ENCODE measurements at places on chromosomes 1 and 21.

- DNase-seq: no peak
Measured at GRCh38 chr1:12554521-12555305, 63.3 kb downstream of the DHRS3 start.

DNA sequence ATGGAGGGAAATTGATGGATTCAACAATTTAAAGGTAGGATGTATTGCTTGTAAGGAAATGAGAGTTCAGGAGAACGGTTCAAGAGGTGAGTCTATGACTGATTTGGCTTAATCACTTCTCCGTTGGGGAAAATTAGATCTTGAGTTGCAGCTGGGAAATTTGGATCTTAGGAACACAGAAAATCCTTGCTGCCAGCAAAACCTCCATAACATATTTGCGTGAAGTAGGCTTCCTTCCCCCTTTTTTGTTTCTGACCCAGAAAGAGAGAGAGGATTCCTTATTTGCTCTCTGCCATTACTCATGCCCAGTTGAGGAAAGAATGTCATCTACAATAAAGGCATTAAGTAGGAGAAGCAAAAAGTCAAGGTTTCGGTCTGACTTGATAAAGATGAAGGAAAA, 73.5 kb upstream of the PDC start:
- no peak for DNase-seq

GRCh38 chr1:15151377-15151806, 2.2 kb upstream of the TMEM51 start:
- no peak for DNase-seq

- DNase-seq: no peak
Measured at GRCh38 chr1:86429835-86430234, 5.9 kb downstream of the CLCA2 start.

GRCh38 chr1:147388969-147389368, 146.5 kb downstream of the CHD1L start:
- DNase-seq: no peak

DNA sequence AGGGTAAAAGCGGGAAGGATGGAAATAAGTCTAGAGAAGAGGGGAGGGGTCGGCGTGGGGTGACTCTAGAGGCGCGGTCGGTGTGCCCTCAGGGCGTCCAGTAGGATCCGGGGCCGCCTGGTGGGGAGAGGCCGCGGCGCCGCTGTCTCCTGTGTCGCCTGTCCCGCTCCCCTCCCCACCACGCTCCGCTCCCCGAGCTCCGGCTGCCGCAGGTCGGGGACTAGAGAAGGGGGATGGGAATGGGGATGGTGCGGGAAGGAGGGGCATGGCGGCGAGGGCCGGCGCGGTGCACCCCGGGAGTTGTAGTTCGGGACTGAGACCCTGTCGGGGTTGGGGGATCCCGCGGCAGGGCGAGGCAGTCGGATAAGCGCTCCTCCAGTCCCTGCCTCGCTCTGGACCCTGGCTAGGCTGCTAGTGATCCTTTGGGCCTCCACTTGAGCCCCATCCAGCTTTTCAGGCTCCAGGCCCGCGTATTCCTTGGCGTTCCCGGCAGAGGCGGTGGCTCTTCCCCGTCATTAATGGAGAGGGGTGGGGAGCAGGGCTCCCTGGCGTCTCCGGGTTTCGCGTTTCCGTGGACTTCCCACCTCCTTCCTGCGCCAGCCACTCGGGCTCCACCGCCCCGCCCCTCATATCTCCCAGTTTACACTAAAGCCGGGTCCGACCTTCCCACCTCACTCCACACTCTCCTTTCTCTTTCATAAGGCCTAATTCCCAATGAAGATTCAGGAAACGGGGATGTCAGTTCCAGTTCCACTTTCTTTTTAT, at the start of gene ENTREP3:
Gene ENTREP3 (minus strand): TSS at position 241 of the 765 bp plus-strand sequence. CDS start 606 bp downstream, outside the sequence.
- DNase-seq: peak; percentile 78
